ENCODE measurements at places on chromosomes 12 and 14.

- DNase-seq, result no peak
Observed at GRCh38 chr12:52872644-52873389, 24.0 kb upstream of the KRT78 start.

DNA sequence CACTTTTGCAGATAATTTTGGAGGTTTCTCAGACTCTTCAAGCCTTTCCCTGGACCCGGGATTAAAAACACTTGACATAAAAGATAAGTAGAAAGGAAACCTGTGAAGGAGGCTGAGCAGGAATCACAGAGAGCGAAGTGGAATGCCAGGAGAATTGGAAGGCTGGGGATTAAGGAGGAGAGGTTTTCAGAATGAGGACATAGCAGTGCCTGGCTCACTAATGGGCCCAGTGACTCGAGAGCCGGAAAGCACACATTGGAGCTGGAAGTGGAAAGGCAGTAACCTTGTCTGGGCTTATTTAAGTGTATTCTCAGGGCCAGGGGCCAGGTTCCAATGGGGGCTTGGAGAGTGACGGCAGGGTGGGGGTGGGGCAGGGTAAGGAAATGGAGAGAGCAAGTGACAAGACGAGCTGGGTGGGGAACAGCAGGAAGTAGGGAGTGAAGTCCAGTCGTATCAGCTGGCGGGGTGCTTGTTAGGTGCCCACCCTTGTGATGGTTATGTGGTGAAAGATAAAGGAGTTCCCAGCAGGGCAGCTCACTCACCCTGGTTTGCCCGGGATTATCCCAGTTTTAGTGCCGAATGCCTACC lies 13.1 kb downstream of the EVL start:
- DNase-seq, result no peak

DNA sequence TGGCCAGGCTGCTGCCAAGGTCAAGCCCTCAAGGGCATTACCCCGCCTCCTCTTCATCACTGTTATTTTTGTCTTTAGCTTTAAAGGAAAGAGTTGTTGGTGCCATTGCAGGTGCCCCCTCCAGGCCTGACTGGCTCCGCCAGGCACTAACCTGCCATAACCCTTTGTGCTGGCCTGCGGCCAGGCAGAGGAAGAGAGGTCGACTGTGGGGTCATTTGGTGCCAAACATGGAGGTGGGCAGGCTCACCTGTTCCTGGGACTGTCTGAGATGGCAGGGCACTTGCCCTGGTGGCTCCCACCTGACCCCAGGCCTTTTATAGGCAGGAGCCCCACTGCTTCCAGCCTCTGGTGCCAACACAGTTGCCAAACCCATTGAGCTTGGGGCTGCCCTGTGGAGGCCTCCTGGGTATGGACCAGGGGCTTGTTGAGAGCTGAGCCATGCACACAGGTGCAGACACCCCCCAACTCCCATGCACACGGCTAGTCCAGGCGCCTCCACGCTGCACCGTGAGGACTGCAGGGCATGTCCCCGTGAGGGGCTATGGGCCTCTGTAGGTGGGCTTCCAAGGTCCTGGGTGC lies 29.4 kb upstream of the PLD4 start:
- peak; percentile 29 for DNase-seq

DNA sequence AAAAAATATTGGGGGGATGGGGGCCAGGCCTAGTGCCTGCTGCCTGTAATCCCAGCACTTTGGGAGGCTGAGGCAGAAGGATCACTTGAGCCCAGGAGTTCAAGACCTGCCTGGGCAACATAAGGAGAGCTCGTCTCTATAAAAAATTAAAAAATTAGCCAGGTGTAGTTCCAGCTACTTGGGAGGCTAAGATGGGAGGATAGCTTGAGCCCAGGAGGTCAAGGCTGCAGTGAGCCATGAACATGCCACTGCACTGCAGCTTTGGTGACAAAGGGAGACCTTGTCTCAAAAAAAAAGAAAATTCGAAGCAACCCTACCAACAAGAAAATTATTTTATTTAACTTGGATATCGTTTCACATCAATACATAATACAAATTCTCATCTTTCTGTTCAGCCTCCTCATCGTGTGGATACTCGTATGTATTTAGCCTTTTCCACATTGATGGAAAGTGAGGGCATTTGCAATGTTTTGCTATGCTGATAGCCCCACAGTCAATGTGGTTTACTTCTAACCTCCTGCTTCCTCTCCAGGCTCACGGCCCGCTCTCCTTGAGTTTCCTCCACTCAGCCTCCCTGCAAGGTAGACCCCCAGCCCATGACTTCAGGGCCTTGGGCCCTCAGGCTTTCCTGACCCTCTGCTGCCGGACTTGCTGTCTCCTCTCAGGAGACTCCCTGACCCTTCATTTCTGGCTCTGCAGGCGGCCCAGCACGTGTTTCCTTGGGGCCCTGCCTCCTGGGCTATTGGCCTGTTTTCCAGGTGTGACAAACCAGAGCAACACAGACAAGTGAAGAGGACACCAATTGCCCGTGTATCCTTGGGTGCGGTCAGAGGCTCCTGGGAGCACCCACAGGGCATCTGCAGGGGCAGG lies 54.8 kb downstream of the NFKBIA start:
- no peak for DNase-seq

- peak; percentile 64 for DNase-seq
Observed at GRCh38 chr14:65229748-65230728, 127.7 kb upstream of the MAX start.

DNA sequence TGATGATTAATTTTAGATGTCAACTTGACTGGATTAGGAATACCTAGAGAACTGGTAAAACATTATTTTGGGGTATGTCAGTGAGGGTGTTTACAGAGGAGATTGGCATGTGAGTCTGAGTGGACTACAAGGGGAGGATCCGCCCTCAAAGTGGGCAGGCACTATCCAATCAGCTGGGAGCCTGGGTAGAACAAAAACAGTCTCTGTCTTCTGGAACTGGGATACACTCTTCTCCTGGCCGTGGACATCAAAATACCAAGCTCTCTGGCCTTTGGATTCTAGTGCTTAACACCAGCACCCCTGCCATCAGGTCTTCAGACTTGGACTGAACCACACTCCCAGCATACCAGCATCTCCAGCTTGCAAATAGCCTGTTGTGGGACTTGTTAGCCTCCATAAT lies 4.4 kb upstream of the SCAF11 start:
- DNase-seq, result no peak

GRCh38 chr14:76782115-76782884 lies 21.0 kb downstream of the VASH1 start:
- DNase-seq, result no peak

GRCh38 chr14:34437729-34438080 lies 24.3 kb downstream of the SPTSSA start:
- no peak for DNase-seq
